Ascending aorta (tissue), 2 donors: ENCODE measurements at places on chromosomes 3 and 15. TPM values are rescaled to one million over a fixed set of nuclear protein-coding genes. Genes with fewer than 3 reads are reported as not detected.

- peaks cover 50% of the 10 kb centered on the region for H3K36me3 ChIP-seq
- H3K27ac ChIP-seq = peak overlapping the region; percentile 81
- no peak overlapping the region for H3K4me3 ChIP-seq
- DNase-seq = peak; percentile 57
Observed at GRCh38 chr15:78915341-78916087, 29.3 kb downstream of the CTSH start.

DNA sequence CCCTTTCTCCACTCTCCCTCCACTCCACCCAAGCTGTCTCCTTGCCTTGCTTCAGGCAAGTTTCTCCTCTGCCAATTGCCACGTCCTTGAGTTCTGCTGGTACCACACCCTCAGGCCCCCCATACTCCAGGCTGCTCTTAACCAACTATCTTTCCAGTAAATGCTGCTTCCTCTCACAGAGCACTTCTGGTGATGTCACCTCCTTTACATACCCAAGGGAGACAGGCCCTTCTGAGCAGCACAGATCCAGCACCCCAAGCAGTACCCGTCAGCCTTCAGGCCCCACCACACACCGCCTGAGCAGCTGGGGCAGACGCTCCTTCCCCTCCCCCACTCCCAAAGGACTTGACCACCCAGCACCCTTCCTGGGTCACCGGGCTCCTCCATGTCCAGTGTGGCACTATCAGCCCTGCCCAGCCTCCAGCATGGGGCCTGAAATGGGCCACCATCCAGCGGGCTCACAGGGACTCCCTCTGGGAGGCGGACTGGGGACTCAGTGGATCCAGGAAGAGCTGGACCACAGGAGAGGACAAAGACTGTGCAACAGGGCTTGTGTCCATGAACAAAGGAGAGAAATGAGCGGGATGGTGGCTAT lies 50.2 kb downstream of the KLF15 start:
- no peak overlapping the region for H3K4me3 ChIP-seq
- H3K4me1 ChIP-seq = no peaks in the 10 kb centered on the region
- H3K27me3 ChIP-seq = no peaks in the 10 kb centered on the region
- no peaks in the 10 kb centered on the region for H3K36me3 ChIP-seq
- DNase-seq = no peak
- H3K27ac ChIP-seq = no peak overlapping the region

DNA sequence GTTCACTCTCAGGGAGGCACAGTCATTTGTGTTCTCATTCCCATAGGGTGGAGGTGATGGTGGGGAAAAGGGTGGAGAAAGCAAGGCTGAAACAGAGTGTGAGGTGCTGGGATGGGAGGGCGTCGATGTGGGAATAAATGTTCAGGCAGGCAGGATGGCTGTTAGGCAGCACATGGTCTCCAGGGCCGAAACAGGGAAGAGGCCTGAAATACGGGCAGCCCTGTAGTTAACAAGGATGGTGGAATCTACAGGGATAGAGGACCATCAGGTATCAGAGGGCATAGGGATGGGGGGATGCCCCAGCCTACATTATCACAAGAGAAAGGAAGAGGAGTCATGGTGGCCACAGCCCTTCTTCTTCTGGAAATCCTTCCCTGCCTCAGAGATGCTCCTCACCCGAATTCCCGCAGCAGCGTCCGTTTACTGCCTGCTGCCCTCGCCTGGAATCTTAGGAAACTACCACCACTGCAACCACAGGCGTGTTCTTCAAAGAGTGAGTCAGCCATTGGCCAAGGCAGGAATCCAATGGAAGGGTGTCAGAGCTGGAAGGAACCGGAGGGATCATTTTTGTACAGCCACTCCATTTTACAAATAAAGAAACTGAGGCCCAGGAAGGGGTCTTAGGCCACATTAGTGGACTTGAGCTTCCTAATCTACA lies 49.7 kb upstream of the POMGNT2 start:
- H3K4me3 ChIP-seq = no peak overlapping the region
- H3K27me3 ChIP-seq = no peaks in the 10 kb centered on the region
- no peaks in the 10 kb centered on the region for H3K36me3 ChIP-seq
- no peaks in the 10 kb centered on the region for H3K4me1 ChIP-seq

GRCh38 chr3:67883766-67884165 lies 229.4 kb upstream of the SUCLG2 start:
- H3K27me3 ChIP-seq = no peaks in the 10 kb centered on the region
- H3K4me1 ChIP-seq = no peaks in the 10 kb centered on the region
- no peak overlapping the region for H3K27ac ChIP-seq
- no peaks in the 10 kb centered on the region for H3K36me3 ChIP-seq
- no peak overlapping the region for H3K4me3 ChIP-seq
- DNase-seq = no peak

- DNase-seq = no peak
- no peaks in the 10 kb centered on the region for H3K27me3 ChIP-seq
- no peak overlapping the region for H3K4me3 ChIP-seq
- H3K4me1 ChIP-seq = no peaks in the 10 kb centered on the region
Observed at GRCh38 chr3:27165321-27165721, 203.9 kb downstream of the NEK10 start.

DNA sequence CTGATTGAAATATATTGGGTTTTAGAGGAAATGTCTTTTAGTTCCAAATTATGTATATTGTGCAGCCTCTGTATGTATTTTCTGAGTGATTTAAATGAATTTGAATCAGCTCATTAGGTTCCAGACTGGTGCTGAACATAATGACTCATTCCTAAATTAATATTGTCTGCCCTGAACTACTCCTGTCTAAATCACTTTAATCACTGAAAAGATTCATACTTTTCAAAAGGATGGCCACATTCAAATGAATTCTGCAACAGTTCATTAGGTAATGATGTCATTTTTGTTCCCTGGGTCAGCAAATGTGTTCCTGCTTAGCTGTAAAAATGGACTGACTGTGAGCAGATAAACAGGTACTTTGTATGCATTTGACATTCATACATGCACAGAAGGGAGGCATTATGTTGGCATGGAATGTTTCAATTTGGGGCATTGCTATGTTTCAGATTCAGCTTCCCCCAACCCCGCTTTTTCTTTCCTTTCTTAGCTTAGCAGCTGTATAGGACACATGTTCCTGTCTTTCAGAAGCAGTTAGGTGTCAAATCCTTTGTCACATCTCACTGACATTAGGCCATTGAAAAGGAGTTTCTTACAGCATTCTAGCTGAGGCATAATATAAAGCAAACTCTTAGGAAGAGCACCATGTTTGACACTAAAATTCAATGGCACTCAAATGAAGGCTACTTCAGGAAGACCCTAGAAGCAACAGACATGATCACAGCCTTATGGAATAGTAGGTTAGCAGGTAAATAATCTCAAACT lies 318.5 kb upstream of the ARPP21 start:
- H3K4me1 ChIP-seq = no peaks in the 10 kb centered on the region
- no peak overlapping the region for H3K4me3 ChIP-seq
- no peak overlapping the region for H3K27ac ChIP-seq
- H3K36me3 ChIP-seq = no peaks in the 10 kb centered on the region
- no peak for DNase-seq

GRCh38 chr15:63512148-63512547 lies 7.8 kb downstream of the USP3 start:
- H3K4me1 ChIP-seq = peaks cover 8% of the 10 kb centered on the region
- H3K36me3 ChIP-seq = no peaks in the 10 kb centered on the region

DNA sequence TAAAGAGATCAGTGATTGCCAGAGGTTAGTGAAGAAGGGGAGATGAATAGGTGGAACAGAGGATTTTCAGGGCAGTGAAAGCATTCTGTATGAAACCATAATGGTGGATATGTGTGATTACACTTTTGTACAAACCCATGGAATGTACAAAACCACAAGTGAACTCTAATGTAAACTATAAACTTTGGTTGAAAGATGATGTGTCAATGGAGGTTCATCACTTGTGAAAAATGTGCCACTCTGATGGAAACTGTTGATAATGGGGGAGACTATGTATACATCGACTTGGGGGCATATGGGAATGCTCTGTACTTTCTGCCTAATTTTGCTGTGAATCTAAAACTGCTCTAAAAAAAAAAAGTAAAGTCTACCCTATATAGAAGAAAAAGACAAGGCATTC lies 68.7 kb upstream of the ARHGEF3 start:
- DNase-seq = no peak
- H3K27ac ChIP-seq = no peak overlapping the region
- H3K4me3 ChIP-seq = no peak overlapping the region
- H3K27me3 ChIP-seq = no peaks in the 10 kb centered on the region
- no peaks in the 10 kb centered on the region for H3K36me3 ChIP-seq
- no peaks in the 10 kb centered on the region for H3K4me1 ChIP-seq

GRCh38 chr3:55285156-55285555 lies 201.9 kb downstream of the WNT5A start:
- no peak overlapping the region for H3K4me3 ChIP-seq
- DNase-seq = no peak
- no peaks in the 10 kb centered on the region for H3K36me3 ChIP-seq
- H3K27me3 ChIP-seq = no peaks in the 10 kb centered on the region
- no peak overlapping the region for H3K27ac ChIP-seq

- H3K27me3 ChIP-seq = no peaks in the 10 kb centered on the region
- DNase-seq = no peak
- H3K4me3 ChIP-seq = no peak overlapping the region
- no peak overlapping the region for H3K27ac ChIP-seq
Observed at GRCh38 chr3:34066999-34067398, 268.6 kb downstream of the PDCD6IP start.

DNA sequence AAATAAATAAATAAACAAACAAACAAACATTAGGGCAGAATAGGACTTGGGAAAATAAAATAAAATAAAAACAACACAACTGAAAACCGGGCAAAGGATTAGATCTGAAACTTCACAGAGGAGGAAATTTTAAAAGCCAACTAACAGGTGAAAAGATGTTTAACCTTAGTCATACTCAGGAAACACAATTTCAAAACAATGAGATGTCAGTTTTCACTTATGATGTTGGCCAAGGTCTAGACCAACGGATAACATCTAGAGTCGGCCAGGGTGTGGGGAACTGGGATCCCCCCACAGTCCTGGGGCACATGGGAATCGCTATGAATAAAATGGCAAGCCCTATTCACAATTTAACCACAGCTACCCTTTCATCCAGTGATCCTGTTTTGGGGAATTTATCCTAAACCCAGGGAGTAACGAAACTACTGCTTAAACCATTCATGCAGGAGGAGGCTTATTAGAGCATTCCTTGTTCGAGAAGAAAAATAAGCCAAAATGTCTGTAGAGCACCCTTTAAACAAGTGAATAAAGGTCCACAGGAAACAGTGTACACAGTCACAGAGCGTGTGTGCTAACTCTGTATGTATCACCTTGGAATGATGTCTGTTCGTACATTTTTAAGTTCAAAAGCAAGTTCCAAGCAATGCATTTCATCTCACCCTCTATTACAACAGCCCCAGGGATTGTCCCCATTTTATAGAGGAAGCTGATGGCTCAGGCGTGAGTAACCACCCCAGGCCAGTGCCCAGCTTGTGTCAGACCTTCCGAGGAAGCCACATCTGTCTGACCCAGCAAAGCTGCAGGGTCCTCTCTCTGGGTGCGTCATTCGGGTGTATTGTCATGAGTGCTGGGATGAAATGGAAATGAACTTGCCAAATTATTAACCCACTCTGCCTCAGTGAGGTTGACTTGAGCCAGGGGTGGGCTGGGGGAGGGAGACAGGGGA lies 6.3 kb upstream of the ANPEP start:
- no peaks in the 10 kb centered on the region for H3K36me3 ChIP-seq
- H3K4me1 ChIP-seq = peaks cover 2% of the 10 kb centered on the region
- no peak overlapping the region for H3K4me3 ChIP-seq
- peak; percentile 78 for DNase-seq
- no peak overlapping the region for H3K27ac ChIP-seq

GRCh38 chr3:32105291-32106131 lies 909 bp upstream of the GPD1L start:
- H3K36me3 ChIP-seq = no peaks in the 10 kb centered on the region
- no peak for DNase-seq
- peak overlapping the region; percentile 50 for H3K27ac ChIP-seq
- no peaks in the 10 kb centered on the region for H3K27me3 ChIP-seq

DNA sequence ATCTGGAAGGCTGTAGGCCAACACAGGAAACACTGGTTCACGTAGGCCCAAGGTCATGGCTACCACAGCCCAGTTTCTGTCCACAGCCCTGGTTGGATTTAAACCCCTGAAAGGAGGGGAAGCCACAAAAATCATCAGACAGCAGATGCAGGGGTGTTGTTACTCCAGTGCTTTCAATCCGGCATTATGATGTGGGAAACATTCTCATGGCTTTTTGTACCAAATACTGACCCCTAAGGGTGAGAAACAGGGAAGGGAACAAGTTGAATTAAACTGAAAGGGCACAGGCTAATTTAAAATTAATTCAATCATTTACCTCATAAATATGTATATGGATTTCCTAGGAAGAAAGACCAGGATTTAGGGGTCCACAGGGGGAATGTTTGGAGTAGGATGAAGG lies 375.6 kb downstream of the CTNNB1 start:
- H3K4me3 ChIP-seq = no peak overlapping the region
- no peaks in the 10 kb centered on the region for H3K36me3 ChIP-seq
- H3K27me3 ChIP-seq = no peaks in the 10 kb centered on the region
- H3K27ac ChIP-seq = no peak overlapping the region

DNA sequence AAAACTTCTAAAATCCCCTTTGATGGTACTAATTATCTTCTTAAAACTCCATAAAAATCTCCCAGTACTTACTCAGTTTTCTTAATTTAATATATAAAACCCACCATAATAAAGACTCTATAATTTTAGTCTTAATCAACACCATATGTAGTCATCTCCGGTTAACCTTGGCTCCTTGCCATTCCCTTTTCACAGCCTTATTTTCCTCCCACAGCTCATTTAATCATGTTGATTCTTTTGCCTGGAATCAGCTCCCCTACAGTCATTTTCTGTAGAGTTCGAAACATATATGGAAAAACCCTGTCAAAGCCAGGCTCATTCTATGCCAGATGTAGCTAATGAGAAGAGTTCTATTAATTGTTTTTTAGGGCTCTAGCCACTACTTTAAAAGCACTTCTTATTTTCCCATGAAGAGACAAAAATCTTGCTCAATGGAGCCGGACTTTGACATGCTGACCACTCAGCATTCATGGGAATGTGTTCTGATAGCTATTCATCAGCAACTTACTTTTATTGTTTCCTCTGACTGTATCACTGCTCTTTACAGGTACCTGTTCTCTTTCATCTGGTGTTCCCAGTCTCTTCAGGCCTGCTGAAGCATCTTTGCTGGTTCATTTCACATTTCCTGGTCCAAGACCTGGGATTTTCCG lies 573.4 kb downstream of the NAALADL2 start:
- H3K4me3 ChIP-seq = no peak overlapping the region
- no peak for DNase-seq
- H3K27ac ChIP-seq = no peak overlapping the region
- H3K27me3 ChIP-seq = no peaks in the 10 kb centered on the region
- H3K4me1 ChIP-seq = no peaks in the 10 kb centered on the region
- no peaks in the 10 kb centered on the region for H3K36me3 ChIP-seq

SUSD5 gene
- total RNA-seq = 68.0 TPM

HRH1 gene
- 6.2 TPM for total RNA-seq

ZNF620 gene
- total RNA-seq = not detected

SERINC4 gene
- not detected for total RNA-seq

TMEM207 gene
- total RNA-seq = not detected

PTPRG gene
- total RNA-seq = 129 TPM

ARHGAP31 gene
- 31.4 TPM for total RNA-seq

VEPH1 gene
- total RNA-seq = 2.2 TPM

UROC1 gene
- not detected for total RNA-seq

RTP3 gene
- not detected for total RNA-seq

SAXO2 gene
- total RNA-seq = not detected

SLCO3A1 gene
- total RNA-seq = 53.2 TPM
